ENCODE measurements at places on chromosomes 7 and 10.

GRCh38 chr10:15123749-15124184 lies 26.6 kb downstream of the RPP38 start:
- no peak for DNase-seq

DNA sequence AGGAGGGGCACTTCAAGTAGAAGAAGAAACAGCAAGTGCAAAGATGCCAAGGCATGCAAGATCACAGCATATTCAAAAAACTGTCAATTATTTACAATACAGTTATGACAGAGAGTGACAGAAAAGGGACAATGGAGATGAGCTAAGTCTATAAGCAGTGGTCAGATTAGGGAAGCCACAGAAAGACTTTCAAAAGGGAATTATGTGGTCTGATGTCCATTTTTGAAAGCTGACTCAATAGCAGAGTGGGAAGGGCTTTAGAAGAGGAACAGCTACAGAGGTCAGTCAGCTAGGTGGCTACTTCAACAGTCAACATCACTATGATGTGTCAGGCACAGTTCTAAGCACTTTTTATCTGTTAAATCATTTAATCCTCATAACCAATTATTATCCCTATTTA lies 45.2 kb upstream of the SPOCK2 start:
- peak; percentile 19 for DNase-seq

DNA sequence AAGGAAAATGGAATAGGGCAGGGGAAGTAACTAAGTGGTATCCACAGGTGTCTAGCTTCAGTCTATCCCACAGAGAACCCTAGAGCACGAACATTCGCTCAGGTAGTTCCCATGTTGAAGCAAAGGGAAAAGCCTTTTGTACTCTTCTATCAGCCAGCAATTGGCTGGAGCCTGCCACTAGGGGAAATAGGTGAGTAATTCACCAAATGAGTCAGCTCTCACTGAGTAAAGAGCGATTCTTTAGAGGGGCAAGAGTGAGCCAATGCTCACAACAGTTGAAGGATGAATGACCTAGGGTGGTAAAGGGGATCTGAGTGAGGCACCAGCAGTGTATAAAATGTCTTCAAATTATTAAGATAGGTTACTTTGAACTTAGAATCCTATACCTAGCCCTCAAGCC lies 94.1 kb upstream of the ZNF800 start:
- peak; percentile 75 for DNase-seq

GRCh38 chr10:116316503-116316902 lies 7.7 kb upstream of the CCDC172 start:
- no peak for DNase-seq

GRCh38 chr10:119663866-119664698 lies 12.9 kb downstream of the BAG3 start:
- no peak for DNase-seq

- DNase-seq, result no peak
Measured at GRCh38 chr7:114979388-114979787, 57.5 kb downstream of the MDFIC start.

DNA sequence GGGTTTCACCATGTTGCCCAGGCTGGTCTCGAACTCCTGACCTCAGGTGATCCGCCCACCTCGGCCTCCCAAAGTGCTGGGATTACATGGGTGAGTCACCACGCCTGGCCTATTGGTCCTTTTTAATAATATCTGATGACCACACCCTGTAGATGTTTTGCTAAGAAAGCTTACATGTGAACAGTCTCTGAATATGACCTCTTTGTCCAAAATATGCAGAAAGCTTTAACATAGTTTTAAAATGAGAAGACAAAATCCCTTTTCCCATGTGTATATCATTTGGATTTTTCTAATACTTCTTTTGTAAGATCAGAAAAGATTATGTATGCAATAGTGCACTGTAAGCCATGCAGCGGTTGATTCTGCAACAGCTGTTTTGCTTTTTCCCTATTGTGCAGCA lies 38.5 kb downstream of the MCU start:
- DNase-seq, result no peak

DNA sequence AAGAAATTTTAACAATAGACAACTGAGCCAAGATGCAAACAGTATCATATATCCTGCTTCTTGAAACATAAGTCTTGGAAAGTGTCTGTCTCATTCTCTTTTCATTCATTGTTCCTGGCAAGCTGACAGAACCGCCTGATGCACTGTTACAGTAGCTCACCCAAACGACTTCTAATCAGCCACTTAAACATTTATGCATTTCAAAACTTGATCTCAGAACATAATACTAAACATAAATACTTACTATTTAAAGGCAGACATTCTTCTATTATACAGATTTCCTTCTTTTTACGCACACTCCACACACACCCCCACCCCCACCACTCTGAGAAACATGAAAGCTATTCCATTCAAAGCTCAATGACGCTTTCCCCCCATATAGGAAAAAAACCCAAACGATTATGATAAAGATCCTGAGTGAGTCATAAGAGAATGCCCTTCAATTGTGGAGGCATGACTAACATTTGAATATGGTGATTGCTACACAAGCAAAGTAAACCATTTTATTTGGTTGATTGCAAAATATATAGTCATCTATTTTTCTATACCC lies 30.5 kb downstream of the SHTN1 start:
- DNase-seq, result peak; percentile 56

GRCh38 chr10:124518366-124518765 lies 56.7 kb downstream of the LHPP start:
- DNase-seq, result no peak

GRCh38 chr10:28468707-28469483 lies 64.0 kb upstream of the WAC start:
- DNase-seq, result no peak

DNA sequence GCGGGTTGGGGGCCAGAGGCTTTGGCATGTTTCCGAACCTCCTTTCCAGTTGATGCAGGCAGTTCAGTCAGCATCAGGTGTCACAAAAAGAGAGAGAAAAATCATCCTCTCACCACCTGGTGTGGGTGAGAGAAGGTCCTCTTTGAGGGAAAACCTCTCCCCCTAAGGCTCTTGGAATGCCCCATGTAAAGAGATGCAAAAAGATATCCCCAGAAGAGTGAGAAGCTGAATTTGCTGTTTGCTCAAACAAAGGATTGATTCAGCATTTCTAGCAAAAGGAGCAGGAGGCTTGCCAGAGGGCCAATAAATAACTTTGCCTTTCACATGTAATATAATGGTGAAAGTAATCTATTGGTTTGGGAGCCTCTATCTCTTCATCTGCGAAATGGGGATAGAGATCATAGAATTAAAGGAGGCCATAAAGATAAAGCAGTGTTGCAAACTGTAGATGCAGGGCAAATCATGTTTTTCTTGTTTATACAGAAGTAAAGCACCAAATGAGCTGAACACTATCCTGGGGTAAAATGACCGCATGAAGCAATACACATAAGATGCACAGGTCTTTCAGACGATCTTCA lies 425.9 kb downstream of the LRMDA start:
- DNase-seq, result no peak

GRCh38 chr10:107856047-107856315 lies 691.5 kb upstream of the SORCS1 start:
- no peak for DNase-seq

GRCh38 chr7:148790131-148790726 lies 91.5 kb downstream of the CUL1 start:
- DNase-seq, result no peak

DNA sequence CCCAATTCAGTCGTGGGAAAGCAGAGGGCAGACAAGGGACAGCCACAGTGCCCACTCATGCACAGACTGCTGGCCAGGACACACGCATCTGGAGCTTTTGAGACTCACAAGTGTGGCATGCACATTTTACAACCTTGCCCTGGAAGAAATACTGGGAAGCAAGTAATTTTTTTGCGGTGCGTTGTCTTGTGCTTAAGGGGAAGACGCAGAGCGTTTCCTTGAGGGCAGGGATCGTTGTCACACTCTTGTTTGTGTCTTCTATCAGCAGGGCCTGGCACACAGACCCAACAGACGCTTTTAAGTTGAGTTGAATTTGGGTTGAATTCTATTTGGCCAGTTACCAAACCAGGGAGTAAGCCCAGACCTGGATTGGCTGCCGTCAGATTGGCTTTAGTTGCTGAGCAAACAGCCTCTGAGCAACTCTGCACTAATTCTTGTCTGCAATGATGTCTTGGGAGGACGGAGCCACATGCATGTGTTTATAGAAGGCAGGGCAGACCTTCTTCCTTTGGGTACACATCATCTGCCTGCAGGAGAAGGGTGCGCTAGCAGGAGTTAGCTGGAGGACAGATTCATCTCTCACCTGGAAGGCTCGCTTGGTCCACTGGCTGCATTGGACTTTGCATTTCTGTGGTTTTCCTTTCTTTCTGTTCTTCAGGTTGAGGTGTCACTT lies 38.4 kb downstream of the IL2RA start:
- DNase-seq, result no peak

- DNase-seq, result no peak
Measured at GRCh38 chr7:105766421-105767073, 109.9 kb downstream of the ATXN7L1 start.

- DNase-seq, result no peak
Measured at GRCh38 chr7:155263581-155264143, 34.0 kb upstream of the INSIG1 start.

- DNase-seq, result no peak
Measured at GRCh38 chr7:112091768-112092167, 114.4 kb downstream of the DOCK4 start.

GRCh38 chr10:17244700-17245365 lies 16.8 kb downstream of the VIM start:
- DNase-seq, result no peak

DNA sequence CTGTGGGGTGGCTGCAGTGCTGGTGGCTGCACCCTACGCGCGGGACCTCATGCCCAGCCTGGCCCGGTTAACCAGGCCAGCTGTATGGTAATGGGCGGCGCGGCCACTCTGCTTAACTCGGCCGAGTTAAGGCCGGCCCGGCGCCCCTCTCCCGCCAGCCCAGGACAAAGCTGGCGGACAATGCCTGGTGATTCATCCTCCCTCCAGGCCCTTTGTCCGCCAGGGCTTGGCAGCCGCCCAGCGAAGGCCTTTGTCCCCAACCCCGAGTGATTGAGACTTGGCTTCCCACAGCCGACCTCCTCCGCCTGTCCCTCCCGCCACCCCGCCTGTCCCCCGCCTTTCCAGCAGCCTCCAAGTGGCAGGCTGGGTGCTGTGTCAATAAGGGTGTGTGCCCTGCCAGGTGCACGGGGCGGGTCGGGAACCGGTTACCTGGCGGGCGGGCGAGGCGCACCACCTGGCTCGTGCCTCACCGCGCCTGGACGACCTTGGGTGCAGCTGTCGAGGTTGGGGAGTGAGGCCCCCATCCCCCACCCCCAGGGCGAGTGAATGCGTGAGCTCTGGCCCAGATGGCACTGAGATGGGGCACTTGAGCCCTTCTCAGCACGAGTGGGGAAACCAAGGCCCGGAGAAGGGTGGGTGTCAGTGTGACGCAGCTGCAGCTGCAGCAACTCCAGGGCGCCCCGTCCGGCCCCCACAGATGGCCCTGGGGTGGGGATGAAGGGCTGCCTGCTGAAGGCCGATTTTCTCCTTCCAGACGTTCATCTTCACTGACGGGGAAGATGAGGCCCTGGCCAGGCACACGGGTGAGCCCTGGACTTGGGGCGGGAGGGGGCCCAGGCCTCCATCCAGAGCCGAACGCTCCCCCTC lies 4.6 kb downstream of the LFNG start:
- DNase-seq, result no peak

DNA sequence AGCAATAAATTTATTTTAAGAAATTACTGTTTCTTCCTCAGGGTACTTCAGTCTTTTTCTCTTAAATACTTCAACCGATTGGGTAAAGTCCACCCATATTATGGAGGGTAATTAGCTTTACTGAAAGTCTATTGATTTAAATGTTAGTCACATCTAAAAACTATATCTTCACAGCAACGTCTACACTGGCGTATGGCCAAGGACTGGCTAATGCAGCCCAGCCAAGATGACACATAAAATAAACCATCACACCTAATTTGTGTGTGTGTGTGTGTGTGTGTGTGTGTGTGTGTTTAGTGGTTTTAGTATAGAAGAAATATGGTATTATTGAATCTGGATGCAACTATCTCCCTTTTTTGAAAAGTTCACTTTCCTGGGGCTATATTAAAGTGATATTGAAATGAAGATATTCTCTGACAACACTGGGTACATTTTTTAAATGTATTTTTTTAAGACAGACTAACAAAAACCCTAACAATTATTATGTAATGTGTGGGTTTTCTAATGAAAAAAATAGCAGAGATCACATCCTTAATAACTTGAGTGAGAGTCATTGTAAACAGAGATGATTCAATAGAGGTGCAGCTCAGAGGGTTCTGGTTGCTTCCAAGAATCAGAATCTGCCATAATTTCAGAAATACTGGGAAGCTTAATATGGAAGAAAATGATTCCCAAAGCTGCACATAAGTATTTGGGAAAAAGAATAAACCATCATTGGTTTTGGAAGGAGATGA lies 584.2 kb upstream of the MBL2 start:
- DNase-seq, result no peak

- no peak for DNase-seq
Measured at GRCh38 chr7:116997972-116998371, 44.7 kb downstream of the ST7 start.

DNA sequence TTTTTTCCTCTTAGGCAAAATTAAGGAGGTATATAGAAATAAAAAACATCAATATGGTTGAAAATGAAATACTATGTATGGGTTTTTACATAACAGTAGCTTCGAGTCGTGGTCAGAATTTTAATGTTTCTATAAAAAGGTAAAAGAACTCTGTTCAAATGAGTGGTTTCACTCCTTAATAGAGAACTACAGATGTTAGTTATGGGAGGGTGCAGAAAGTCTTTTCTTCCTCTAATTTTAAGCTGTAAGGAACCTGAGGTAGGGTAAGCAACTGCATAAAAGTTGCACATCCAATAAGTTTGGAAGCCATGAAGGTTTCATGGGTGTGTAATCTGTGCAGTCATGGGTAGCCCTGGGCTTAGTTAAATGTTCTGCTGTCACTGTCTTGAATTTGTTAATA lies 141.3 kb downstream of the SUGCT start:
- DNase-seq, result no peak

- DNase-seq, result no peak
Measured at GRCh38 chr7:34949361-34949760, 87.9 kb downstream of the DPY19L1 start.

- no peak for DNase-seq
Measured at GRCh38 chr10:50574305-50574704, 49.5 kb downstream of the SGMS1 start.

DNA sequence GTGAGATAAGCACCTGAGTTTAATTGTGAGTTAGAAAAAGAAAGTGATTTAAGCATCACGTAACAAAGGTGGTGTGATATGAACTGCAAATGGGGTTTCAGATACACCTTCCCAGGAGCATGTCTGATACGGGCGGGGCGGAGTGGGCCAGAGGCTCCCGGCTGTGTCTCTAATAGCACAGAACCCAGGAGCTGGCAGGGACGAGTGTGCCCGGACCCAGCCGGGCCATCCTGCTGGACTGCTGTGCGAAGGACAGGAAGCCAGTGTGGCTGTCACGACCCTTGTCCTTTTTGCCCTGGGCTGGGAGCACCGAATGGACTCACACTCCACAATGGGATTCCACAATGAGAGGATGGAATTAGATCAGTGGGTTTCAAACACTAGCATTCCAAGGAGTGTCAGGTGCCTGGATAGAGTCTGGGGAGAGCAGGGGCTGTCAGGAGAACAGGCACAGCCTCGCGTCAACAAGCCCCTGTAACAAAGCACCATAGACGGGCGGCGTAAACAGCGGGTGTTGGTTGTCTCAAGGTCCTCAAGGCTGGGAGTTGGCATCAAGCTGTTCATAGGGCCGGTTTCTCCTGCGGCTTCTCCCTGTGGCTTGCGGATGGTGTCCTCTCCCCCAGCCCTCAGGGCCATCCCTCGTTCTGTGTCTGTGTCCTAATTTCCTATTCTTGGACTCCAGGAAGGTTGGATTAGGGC lies 242.6 kb upstream of the PITRM1 start:
- DNase-seq, result no peak

GRCh38 chr7:53743697-53744402 lies 708.4 kb downstream of the POM121L12 start:
- no peak for DNase-seq
